Fibroblast of skin of right biceps (primary cell): ENCODE measurements at places on chromosomes 7 and 10.
A peak's percentile ranks its signal among the peaks of the same experiment; 100 is the strongest.

DNA sequence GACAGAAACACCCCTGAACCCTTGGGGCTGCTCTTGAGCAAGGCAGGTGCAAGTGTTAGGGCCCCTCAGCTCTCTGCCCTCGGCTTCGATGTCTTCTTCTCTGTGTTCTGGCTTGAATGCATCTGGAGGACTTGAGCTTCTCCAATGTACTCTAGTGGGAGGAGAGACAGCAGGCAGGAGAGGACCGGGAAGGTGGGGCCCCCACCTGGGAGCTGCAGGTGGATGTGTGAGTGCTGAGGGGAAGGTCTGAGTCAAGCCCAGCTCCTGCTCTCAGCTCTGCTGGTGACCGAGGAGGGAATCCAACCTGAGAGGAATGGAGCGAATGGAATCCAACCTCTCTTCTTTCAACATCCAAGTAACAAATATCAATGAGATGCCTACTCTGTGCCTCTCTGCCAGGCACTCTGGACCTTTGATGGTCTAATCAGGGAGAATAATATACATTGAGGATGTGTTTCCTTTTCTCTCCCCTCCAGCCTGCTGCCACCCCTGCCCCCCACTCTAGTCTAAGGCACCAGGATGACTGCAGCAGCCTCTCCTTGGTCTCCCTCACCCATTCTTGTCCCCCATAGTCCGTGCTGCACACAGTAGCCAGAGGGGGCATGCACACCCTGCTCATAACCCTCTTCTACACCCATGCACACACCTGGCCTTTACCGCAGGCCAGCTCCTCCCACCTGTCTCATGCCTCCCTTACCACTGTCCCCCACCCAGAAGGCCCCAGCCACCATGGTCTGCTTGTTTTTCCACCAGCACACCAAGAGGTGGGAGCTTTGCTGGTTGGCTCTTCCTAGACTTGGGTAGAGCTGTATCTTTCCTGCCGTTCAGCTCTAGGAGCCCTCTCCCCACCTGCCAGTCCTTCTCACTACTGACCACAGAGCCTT is 13.6 kb downstream of the TBATA start:
- no peak for DNase-seq

GRCh38 chr7:128437426-128438332 is 18.0 kb upstream of the HILPDA start:
- DNase-seq, result no peak

DNA sequence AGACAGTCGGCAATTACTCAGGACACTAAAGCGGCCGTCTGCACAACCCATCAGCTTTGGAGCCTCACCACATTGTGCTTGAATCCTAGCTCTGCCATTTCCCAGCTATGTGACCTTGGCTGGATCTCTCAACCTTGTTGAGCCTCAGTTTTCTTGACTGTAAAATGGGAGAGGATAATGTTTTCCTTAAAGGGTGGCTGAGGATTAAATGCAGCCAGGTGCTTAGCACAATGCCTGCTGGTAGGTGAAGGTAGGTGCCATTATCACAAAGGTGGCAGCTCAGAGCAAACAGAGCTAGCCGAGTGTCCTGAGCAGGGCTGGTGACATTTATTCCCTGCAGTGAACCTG is 508.5 kb upstream of the ZMIZ1 start:
- no peak for DNase-seq

- no peak for DNase-seq
Measured at GRCh38 chr10:122020226-122020625, 31.3 kb downstream of the TACC2 start.

DNA sequence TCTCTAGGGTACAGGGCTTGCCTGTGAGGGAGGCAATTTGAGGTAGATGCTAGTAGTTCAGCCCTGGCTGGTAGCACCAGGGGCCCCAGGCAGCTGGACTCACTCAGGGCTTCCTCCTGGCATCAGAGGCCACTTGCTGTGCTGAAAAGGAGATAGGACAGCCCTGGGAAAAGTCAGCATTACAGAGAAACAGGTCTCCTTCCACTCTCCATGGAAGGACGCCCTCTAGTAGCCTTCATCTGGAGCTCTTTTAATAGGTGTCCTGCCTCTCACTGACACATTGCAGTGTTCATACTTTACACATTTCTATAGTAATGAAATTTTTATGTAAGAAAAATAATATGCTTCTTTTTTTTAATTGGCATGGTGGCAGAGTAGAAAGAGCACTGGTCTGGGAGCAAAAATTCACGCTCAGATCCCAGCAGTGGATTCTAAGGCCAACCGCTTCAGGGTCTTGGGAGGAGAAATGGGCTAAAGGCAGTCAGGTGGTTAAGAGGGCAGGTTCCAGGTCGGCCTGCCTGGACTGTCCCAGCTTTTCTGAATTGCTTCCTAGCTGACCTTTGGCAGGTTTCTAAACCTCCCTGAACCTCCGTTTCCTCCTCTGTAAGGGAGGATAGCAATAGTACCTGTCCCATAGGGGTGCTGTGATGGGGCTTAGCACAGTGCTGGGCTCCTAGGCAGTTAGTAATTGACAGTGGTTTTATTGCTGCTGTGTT is 35.8 kb downstream of the AIFM2 start:
- DNase-seq, result no peak

- no peak for DNase-seq
Measured at GRCh38 chr7:30363778-30364563, 79.6 kb downstream of the ZNRF2 start.

GRCh38 chr10:4780782-4781181 is 45.2 kb upstream of the AKR1E2 start:
- DNase-seq, result peak; percentile 88

GRCh38 chr10:14259696-14260566 is 70.8 kb downstream of the FRMD4A start:
- DNase-seq, result no peak

GRCh38 chr10:30999070-30999712 is 32.5 kb downstream of the ZNF438 start:
- DNase-seq, result peak; percentile 52

- DNase-seq, result no peak
Measured at GRCh38 chr10:75695994-75696393, 264.6 kb downstream of the LRMDA start.

GRCh38 chr10:63106111-63106755 is 26.9 kb upstream of the NRBF2 start:
- peak; percentile 73 for DNase-seq

DNA sequence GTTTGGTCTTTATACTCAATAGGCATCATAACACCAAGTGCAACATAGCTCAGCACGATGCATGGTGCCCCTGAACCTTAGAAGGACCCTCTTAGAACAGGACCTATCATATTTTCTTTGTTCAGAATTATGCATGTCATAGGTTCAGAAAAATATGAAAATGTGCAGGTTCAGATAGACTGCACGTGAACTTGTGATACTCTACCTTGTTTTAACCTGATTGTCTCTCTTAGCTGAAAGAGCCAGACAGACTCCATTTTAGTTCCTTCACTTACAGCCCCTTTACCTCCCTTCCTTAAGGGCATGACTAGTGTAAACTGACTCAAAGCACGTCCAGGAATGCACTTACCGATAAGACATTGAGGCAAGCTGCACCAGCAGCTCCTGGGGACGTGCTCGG is 35.1 kb downstream of the MYOF start:
- no peak for DNase-seq

- DNase-seq, result no peak
Measured at GRCh38 chr7:35676211-35676610, 18.7 kb downstream of the HERPUD2 start.
